GM10248 (cell line): ENCODE measurements at places on chromosomes 11 and 22.

DNA sequence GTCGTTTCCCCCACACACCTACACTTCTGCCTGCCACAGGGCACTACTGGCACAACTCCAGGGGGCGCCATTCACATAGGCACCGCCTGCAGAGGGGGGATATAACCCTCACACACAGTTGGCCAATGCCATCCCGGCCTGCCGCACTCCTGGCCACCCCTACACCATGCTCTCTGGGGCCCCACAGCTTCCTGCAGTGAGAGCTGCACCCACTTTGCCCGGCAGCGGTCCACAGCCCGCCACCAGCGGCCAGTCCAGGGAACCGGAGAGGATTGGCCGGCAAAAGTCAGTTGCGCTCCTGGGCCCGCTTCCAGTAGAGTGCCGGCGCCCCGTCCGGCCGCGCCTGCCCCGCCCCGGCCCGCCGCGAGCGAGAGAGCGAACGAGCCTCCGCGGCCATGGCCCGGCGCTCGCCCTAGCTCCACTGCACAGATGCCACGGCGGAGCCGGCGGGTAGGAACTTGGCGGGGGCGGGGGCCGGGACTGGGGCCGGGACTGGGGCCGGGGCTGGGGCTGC is 25.6 kb upstream of the SUSD2 start:
- peak; percentile 74 for DNase-seq

DNA sequence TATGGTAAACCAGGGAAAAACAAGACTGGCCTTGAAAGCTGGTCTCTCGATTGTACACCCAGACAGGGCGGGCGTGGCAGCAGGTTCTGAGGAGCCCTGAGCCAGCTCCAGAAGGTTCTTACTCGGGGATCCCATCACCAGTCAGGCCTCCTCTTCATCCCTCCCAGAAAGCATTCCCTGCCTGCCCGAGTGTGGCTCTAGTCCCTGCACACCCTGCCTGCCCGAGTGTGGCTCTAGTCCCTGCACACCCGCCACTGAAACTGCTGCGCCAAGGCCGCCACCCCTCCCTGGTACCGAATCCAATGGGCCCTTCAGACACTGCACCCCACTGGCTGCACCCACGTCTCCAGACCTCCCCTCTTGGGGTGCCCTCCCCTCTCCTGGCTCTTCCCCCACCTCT is 30.1 kb downstream of the KIAA0930 start:
- no peak for DNase-seq

DNA sequence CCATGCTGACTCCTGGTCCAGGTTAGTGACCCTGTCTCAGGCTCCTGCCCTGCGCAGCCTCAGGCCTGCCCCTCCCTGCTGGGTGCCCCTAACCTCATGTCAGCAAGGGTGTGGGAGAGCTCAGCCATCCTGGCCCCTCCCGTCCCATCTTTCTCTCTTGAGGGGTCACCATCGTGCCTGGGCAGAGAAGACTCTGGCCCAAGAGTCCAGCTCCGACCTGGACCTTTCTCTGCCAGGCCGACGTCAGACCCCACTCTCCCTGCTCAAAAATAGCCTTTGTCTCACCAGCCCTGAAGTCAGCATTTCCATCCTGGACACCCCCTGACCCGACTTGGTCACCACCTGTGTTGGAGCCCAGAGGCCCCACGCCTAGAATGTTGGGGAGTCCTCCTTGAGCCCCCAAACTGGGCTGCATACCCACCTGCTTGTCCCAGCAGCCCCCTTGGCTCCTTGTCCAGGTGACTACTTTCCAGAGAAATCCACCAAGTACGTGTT is 4.9 kb downstream of the SCGB1C1 start:
- no peak for DNase-seq

DNA sequence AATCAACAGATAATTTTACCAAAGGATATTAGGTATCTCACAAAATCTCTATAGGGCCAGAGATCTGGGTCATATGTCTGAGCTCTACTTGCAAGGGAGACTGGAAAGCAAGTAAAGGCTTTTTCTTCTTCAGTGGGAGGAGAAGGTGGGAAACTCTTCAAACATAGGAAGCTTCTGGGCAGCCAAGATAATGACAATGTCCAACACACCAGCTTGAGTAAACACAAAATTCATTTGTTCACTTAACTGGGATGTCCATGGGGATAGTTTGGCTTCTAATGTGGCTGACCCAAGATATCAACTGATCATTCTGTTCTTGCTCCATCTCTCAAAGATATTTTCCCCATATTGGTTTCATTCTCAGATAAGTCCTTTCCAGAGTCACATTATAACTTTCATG is 37.4 kb downstream of the OR2AT4 start:
- DNase-seq = no peak

DNA sequence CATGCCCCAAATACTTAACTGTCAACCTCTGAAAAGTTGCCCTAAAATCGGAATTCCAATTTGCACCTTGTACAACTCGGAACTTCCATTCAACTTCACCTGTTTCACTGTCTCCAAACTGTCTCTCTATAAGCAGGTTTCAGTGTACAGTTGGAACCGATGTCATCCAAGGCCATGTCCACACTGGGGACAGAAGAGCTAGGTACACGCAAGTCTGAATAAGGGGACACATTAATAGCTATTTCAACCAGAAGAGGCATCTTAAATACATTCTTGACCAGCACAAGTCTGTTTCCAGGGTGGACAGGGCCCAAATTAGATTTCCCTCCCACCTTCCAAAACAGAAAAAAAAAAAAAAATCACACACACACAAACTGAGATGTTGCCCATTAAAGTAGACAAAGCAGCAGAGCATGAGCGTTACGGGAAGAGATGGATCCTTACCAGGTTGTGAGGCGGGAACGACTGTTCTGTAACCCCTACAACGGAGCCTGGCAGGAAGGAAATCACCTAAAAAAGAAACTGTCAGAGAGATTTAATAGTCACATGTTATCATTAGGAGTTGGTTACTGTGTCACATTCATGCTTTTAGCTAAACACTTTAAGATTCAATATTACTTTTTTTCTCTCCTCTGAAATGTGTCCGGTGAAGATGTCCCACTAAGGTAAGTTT is 1.7 kb downstream of the CREBZF start:
- DNase-seq = no peak

- DNase-seq = no peak
Observed at GRCh38 chr11:16796311-16796710, 57.9 kb downstream of the C11orf58 start.
